ENCODE measurements at places on chromosomes 11 and 22. TPM values are rescaled to one million over a fixed set of nuclear protein-coding genes. Genes with fewer than 3 reads are reported as not detected.

- DNase-seq = no peak
These were observed 110.6 kb downstream of the MSANTD4 start for GRCh38 chr11:105911454-105911853.

DNA sequence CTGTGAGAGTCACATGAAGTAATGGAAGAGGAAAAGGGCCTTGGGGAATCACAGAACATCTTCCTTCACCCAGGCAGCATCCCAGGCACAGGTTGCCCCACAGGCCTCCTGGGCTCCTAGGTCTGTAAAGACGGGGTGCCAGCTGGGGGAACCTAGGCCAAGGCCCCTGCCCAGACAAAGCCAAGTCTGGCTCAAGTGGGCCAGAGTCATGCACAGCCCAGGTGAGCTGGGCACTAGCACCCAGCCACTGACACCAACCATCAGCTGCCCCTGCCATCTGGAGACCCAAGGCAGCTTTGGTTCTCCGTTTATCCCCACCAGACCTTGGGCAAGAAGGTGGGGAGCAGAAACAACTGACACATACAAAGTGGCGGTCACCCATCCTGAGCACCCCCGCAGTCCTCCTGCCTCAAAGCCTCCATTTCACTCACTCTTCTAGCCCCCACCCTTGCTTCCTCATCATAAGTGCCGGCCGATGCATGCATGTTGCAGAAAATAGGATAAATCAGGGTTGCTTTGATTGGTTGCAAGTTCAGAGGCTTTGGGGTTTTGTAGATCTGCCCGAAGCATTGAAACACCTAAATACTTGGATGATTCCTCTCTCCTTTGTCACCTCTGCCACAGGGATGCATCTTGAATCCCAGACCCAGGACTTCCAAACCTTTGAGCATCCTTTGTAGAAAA, 26.5 kb upstream of the TMPRSS4 start:
- no peak for DNase-seq

- DNase-seq = no peak
These were observed 598.6 kb downstream of the DLG2 start for GRCh38 chr11:85028329-85029101.

- DNase-seq = no peak
These were observed 412.5 kb downstream of the FAM181B start for GRCh38 chr11:82321206-82321605.

- DNase-seq = no peak
These were observed 5.3 kb downstream of the IFITM10 start for GRCh38 chr11:1744891-1745700.

- no peak for DNase-seq
These were observed 108.4 kb downstream of the ZBTB16 start for GRCh38 chr11:114167771-114168448.

GSTT2B gene
- 2.1 TPM for total RNA-seq

DNA sequence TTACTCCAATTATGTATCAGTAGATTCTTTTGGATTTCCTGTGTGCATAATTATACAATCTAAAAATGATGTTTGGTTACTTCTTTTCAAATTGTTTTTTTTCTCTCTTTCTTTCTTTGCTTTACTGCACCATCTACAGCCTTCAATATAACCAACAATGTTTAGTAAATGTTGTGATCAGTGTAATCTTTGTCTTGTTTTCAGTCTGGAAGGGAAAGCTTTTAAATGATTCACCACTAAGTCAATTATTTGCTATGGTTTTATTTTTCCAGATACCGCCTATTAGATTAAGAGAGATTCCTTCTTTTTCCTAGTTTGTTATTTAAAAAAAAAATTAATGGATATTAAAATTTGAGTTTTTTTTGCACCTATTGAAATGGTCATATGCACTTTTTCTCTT, 29.8 kb upstream of the ABTB2 start:
- DNase-seq = no peak

GRCh38 chr11:109000531-109000930, 335.7 kb downstream of the DDX10 start:
- no peak for DNase-seq

- DNase-seq = no peak
These were observed 23.1 kb upstream of the RBM4B start for GRCh38 chr11:66700742-66701141.

- peak; percentile 23 for DNase-seq
These were observed 141.1 kb upstream of the NARS2 start for GRCh38 chr11:78715639-78716311.

HOATZ gene
- total RNA-seq = not detected

- peak; percentile 66 for DNase-seq
These were observed 720 bp downstream of the PACS1 start for GRCh38 chr11:66070604-66071380.

GRCh38 chr11:107956543-107956942, 28.3 kb downstream of the RAB39A start:
- no peak for DNase-seq

KDM4E gene
- not detected for total RNA-seq

DNA sequence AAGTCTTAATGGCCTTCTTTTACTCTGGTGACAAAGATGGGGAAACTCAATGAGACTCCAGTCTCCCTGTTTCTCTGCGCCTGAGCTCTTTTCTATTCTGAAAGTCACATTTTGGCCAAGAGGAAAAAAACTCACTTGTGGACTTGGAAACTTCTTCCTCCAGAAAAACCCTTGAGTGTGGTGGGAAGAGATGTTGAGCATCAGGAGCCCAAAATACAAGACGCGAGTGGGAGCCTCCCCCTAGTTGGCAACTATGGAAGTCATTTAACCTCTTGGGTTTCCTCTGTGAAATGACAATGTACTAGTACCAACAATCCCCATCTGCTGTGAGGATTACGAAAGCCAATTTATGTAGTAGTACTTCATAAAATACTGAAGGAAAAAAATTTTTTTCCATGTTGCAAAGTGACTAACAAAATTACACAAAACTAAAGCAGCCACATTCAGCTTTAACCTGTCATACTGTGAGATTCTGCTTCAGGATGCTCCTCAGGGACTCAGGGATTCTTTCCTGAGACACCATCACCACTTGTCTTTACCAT, 524 bp upstream of the SLC25A17 start:
- no peak for DNase-seq

DNA sequence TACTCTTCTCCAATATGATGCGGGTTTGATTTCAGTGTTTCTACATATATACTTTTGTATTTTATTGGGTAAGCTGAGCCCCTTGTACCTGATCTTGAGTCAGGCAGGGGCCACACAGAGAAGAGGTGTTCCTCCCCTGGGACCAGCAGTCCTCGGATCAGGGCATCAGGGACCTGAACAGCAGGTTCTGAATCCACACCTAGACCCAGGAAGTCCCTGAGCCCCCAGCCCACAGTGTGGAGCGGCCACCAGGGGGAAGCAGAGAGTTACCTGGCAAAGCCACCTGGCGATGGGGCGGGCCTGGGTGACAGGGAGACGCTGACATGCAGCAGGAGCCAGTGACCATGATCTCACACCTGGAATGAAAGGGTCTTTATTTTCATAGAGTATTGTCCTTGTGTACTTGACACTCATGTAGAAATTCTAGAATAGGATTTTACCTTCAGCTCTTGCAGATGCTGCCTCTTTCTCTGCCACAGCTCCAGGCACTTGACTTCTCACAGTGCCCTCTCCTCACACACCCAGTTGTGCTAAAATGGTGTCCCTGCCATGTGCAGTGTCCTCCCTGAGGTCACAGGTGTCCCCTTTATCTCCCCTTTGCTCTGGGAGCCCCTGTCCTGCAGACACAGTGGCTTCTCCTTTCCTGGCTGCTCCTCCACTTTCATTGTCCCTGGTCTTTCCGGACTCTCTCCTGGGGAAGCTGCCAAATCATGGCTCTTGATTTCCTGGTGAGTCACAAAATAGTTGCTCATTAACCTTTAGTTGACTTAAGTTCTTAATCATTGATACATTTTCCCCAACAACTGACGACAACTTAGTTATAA, 48.5 kb downstream of the GGTLC2 start:
- no peak for DNase-seq

- no peak for DNase-seq
These were observed 442 bp downstream of the PELI3 start for GRCh38 chr11:66467034-66467659.

DNA sequence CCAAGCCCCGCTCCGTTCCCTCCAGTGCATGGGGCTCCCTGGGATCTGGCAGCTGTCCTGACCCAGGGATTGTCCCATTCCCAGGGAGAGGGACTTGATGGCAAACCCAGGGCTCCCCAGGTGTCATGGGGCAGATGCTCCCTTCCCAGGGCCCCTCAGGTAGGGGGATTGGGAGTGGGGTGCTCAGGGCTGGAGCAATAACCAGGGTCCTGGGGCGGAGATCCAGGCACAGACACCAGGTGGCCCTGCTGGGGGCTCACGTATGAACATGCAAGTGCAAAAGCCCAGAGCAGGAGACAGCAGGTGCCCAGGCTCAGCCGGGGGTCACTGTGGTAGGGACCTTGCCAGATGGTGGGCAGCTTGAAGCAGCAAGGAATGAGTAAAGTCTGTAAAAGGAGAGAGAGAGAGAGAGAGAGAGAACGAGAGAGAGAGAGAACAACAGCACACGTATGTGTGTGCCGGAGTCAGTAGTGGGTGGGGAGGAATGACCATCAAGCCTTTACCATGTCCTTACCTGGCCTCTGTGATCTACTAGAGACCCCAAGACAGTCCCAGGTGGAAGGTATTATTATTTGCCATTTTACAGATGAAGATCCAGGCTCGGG, 19.3 kb upstream of the MPPED1 start:
- DNase-seq = no peak

Data from heart right ventricle (tissue), 16 donors.